ENCODE measurements at places on chromosomes 12 and 14.

DNA sequence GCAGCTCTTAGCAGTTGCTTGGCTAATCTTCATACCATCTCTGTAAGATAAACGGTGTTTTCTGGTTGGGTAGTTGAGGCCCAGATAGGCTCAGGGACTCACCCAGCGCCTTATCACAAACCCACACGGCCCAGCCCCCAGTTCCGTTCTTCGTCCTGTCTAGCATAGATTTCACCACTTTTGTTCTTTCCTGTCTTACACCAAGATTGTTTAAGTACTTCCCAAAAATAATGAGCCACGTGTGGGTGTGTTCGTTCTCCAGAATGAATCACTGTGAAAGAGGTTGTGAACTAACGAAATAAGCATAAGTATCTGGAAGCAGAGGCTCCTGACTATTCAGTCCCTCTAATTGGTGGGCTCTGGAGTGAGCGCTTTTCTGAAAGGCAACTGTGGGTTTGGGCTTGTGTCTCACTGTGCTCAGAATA, 21.4 kb downstream of the ACVR1B start:
- DNase-seq = peak; percentile 42

- DNase-seq = no peak
Measured at GRCh38 chr12:97995559-97995958, 519.8 kb upstream of the TMPO start.

DNA sequence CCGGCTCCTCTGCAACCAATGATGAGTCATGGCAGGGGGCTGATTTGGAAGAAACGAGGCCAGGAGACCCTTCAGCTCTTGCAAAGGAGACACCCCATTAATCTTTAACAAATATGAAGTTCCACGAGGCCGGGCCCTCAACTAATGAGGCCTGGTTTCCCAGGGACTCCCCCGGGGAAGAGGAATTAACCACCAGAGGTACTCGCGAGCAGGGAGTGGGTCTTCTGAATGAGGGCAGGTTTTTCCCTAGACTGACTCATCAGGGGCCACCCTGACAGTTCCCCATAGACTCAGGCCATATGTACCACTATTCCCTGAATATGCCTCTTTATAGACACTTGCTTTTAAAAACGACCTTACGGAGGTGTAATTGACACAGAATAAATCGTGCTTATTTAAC, 150.7 kb upstream of the LHX5 start:
- no peak for DNase-seq

DNA sequence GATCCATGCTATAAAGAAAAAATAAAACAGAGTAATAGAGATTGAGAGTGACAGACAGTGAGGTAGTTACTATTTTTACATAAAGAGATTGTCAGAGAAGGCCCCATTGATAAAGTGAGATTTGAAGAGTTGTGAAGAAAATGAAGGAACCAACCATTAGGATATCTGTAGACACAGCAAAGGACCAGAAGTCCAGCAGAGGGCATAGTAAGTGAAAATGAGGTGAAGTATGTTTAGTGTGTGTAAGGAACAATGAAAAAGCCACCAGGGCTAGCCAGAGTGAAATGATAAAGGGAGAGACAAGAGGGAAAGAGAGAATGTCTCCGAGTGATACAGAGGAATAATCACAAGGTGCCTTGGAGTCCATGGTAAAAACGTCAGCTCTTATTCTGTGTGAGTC, 411.0 kb downstream of the NELL2 start:
- DNase-seq = no peak

DNA sequence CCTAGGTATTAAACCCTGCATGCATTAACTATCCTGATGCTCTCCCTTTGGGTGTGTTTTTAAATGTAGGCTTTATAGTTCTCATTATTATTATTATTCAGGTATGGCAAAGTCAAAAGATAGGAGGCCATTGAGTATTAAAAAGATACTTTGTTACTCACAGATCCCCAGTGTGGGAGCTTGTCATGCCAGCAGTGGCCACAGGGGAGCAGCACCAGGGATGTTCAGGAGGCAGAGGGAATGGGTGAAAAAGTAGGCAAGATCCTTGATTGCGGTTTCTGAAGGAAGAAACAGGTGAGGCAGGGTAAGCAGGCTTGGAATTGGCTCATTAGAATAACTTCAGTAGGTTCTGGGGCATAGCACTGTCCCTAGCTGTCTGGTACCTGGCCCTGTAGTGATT, 382.2 kb downstream of the MED13L start:
- DNase-seq = no peak

GRCh38 chr12:86256163-86256562, at the start of gene MGAT4C:
Gene MGAT4C, minus strand, starts transcription at chr12:86256391.
- no peak for DNase-seq

- no peak for DNase-seq
Measured at GRCh38 chr14:100128688-100129087, 30.8 kb downstream of the DEGS2 start.

DNA sequence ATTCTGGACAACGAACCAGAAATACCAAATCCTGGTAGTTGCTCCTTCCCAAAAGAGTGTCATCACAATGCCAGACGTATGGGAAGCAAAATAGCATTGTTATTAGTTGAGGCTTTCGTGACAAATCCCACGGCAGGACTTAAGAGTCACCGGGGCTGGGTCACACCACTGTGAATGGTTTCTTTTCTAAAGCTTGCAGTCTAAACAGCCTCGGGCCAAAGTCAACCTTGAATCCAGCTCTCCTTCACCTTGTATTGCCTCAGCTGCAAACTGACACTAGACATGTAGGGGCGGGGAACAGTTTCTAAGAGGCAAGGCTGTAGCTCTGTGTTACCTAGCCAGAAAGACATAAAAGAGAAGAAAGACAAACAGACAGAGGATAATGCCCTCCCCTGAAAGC, 734.8 kb downstream of the MED13L start:
- no peak for DNase-seq

GRCh38 chr14:57725399-57726077, 140.4 kb downstream of the SLC35F4 start:
- no peak for DNase-seq

GRCh38 chr12:8987685-8988084, 1.7 kb upstream of the KLRG1 start:
- DNase-seq = no peak

GRCh38 chr14:99479906-99480869, at the start of gene SETD3:
Gene SETD3, minus strand, starts transcription at chr14:99480859. Its CDS starts 15,054 bp downstream, at chr14:99465805.
- peak; percentile 45 for DNase-seq

- DNase-seq = no peak
Measured at GRCh38 chr14:104953896-104954656, 24.1 kb downstream of the AHNAK2 start.

DNA sequence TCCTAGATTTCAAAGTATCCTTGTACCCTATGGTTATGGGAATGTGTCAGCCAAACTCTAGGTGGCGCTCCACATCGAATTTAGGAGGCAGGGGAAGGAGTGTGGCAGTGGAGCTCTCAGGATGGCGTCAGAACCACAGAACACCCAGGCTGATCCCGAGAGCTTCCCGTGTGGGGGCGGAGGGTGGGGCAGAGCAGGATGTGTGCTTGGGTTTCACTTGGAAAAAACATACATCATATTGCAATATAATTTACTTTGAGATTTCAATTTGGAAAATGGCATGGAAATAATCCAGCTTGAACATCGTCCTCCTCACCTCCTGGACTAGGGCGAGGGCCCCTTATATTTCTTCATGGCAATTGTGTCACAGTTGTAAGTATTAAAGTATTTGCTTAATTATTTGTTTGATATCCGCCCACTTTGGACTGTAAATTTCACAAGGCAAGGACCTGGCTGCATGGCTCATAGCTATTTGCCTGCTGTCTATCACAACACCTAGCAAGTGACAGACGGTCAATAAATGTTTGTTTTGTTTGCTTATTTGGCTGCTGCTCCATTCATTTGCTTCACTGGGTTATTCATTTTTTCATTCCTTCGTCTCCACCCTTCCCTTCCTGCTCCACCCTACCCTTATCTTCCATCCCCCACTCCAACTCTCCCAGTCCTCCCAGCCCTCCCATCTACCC, 221.5 kb upstream of the HMGA2 start:
- DNase-seq = no peak

DNA sequence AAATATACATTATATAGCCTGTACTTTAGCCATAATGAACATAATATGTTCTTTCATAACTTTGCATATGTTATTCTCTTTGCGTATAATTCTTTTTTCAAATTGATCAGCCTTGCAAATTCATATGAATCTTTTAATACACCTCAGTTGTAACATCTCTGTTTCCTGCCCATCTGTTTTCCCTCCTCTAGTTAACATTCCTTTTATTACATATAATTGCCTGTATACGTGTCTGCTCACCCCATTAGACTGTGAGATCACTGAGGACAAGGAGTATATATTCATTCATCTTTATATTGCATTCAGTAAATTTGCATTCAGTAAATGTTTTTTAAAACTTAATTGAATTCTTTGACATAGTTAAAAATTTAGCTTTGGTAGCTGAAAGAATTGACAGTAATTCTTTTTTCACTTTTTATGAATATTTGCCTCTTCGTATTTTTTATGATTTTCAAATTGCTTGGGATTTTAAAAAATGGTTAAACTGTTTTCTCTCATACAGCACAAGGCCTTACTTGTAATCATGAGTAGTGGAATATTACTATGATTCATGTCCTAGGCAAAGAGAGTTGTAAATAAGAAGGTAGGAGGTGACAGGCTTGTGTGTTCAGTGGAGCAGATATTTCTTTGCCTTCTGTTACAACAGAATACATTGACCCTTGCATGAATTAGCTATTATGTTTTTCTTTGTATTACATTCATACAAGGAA, 32.8 kb upstream of the KLHL42 start:
- no peak for DNase-seq

- no peak for DNase-seq
Measured at GRCh38 chr12:113214895-113215400, 6.3 kb upstream of the TPCN1 start.

DNA sequence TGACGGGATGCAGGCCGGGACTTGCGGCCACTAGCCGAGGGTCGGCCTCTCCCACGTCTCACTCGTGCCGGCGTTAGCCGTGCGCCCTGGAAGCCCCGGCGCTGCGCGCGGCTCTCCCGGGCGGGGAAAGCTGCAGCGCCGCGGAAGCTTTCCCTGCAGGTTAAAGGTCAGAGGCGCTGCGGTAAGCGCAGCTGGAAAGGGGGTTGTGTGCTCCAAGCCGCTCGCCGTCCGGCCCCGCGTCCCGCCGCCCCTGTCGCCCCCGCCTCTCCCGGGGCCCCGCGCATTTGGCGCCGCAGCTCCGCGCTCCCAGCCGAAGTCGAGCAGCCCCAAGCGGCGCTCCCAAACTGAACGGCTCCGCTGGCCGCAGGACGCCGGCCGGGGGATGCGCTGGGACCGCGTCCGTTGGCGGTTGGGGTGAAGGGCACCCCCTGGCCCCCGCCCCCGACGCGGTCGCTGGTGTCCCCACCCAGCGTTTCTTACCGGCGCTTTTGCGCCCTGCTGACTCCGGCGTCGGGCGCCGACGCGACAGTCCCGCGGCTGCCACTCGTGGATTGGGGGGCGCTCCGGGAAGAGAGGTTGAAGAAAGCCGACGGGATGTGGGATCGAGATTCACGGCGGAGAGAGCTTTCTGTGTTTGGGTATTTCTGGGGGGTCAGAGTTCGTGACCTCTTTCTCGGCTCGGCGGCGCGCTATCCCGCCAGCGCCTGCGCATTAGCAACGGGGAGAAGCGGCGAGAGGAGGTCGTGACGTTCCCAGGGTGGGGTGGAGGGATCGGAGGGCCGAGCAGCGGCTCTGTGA, at the start of gene NR2C1:
Gene NR2C1 (minus strand): TSS at position 719 of the 798 bp plus-strand sequence. CDS start 6,234 bp downstream, outside the sequence.
- DNase-seq = peak; percentile 88

DNA sequence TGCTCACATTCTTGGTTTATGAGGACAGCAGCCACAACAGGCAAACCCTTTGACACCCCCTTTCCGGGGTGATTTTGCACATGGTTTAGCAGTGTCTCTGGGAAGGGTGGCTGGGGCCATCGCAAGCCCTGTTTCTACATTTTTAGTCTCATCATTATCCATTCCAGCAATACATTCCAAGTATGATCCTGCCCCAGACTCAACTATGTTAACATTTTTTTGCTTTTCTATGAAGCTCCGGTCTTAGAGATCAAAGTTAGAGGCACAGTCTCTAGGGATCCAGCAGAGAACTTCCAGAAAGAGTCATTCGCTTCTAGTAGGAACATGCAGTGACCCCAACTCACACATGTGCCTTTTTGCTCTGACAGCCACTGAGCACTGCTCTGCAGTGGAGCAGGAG, 130.9 kb downstream of the TBX5 start:
- DNase-seq = no peak

- peak; percentile 43 for DNase-seq
Measured at GRCh38 chr12:106226884-106227640, 20.8 kb downstream of the CKAP4 start.

DNA sequence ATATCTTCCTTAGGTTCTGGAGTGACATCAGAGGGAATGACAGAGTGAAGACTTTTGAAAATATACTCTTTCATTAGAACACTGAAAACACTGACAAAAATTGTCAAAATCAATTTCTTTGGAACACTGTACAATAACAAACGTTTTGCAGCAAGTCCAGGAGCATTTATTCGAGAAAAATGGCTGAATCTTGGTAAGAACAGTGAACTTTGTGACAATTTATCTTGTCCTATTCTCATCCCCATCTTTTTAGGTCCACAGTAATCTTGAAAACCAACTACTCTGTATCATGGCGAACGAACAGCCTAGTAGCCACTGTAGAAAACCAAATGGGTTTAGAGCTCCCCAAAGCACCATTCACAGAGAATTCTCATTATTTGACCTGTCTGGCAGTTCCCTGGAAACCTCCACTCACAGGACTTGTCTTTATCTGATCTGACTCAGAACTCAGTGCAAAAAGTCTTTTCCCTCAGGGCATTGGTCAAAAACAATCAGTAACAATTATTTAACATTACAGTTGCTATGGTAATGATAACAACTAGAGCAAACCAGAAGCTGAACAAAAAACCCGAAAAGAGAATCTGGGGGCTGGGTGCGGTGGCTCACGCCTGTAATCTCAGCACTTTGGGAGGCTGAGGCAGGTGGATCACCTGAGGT, 20.3 kb upstream of the PPP2R5E start:
- no peak for DNase-seq

- DNase-seq = no peak
Measured at GRCh38 chr12:18955594-18955993, 173.9 kb upstream of the PLEKHA5 start.
